ENCODE measurements at places on chromosomes 7 and 10.

GRCh38 chr7:90412458-90413184 lies 9.4 kb downstream of the CLDN12 start:
- DNase-seq: no peak

GRCh38 chr7:85104432-85105205 lies 82.2 kb downstream of the SEMA3D start:
- DNase-seq: no peak

DNA sequence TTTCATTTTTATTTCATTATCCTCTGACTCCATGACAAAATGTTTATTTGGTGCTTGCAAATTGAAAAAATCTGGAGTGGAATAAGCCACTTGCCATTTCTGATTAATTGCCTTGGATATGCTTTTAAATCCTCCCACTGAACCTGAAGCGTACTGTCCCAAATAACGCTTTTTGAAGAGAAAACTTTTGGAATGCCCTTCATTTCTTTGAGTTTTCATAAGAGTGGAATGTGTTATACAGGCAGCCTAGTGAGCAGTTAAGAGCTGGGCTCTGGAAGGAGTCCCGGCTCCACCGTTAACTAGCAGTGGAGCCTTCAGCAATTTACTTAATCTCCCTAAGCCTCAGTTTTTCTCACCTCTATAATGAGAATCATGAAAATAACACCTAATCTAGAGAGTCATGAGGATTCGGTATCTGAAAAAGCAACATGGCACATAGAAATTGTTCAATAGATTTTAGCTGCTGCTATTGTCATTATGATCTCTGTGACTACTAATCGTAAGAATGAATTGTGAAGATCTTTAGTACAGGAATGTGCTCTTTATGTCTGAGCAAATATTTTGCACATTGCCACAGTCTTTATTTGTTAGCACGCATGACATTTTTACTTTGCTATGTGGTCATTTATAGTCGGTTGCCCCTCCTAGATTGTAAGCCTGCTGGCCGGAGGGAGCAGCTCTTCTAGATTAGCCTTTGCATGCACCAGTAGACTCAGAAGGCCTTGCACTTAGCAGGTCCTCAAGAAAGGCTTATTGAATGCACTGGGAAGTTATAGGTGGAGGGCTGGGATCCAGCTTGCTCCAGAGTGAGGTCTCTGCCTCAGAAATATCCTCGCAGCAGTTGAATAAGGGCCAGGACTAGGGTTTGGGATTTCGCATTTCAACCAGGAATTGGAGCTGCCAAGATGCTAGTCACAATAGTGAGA lies 59.4 kb downstream of the PLCE1 start:
- no peak for DNase-seq

DNA sequence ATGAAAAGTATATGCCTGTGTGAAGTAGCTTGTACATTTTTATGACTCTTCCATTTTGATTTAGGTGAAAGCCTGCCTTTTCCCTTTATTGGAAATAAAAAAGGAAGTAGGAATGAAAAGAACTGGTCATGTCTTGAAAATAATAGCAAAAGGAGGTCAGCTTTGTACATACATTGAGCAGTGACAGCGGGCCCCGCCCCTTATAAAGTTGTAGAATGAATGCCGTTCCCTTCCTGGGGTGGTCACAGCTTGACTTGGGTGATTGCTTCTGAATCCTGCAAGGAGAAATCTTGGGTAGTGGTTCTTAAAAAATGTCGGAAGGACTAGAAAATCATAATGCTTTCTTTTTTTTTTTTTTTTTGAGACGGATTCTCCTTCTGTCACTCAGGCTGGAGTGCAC lies 31.7 kb downstream of the CAMK1D start:
- no peak for DNase-seq

DNA sequence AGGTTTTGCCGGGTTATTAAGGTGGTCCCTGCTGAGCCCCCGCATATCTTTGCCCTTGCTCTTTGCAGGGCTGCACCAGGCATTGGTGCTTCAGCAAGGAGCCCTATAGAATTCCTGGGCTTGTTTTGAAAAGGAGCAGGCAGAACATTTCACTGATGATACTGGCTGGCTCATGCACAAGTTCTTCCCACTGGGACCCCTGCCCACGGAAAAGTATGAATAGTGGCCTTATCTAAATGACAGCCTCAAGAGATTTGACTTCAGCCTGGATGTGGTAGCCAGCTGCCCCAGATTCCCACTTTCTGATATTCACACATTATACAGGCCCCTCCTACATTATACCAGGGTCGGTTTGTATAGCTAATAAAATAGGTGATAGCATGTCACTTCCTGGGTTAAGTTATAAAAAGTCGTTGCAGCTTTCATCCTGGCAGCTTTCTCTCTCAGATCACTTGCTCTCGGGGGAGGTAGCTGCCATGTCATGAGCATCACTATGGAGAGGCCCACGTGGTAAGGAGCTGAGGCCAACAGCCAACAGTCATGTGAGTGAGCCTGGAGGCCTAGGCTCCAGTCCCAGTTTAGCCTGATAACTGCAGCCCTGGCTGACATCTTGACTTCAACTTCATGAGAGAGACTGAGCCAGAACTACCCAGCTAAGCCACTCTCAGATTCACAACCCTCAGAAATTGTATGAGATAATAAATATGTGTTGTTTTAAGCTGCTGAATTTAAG lies 16.8 kb upstream of the CRTAC1 start:
- no peak for DNase-seq

DNA sequence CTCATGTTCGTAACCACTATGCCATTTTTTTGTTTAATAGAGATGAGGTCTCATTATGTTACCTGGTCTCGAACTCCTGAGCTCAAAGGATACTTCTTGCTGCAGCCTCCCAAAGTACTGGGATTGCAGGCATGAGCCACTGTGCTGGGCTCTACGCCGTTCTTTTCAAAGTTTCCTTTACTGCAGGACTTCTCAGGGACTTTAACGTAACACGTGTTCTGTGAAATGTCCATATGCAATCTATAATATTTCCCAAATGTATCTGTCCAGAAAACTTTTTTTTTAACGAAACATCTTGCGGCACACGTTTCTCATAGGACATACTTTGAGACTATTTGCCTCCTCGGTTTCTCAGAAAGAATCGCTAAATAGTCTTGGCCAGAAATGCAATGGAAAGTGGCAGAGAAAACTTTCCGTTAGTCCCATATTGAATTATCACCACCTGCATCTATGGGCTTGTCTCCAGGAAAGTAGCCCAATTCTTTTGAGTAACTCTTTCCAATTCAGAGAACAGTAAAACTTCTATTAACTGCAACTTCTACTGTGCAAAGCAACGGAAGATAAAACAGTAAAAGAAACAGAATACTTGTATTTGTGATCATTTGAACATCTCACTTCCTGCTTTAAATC lies 96.3 kb downstream of the ELMO1 start:
- no peak for DNase-seq

DNA sequence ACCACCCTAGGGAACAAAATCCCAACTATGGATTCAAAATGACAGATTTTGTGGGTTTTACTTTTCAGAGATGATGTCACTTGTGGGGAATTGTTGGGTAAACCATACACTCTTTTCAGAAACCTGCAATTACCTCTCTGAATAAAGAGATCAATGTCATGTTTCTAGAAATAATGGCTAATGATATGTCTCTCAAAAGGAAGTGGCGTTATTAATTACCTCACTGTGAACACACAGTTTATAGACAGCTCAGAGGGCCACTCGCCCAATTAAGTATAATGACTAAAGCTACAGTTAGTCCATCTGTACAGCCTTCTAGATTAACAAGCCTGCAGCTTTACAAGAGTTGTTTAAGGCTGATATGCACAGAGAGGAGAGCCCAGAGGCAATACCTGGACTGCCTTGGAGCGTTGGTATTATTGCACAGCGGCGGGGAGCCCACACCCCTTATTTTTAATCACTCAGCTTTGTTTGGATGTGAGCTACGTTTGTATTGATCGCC lies 79.5 kb downstream of the RAB11FIP2 start:
- DNase-seq: no peak

DNA sequence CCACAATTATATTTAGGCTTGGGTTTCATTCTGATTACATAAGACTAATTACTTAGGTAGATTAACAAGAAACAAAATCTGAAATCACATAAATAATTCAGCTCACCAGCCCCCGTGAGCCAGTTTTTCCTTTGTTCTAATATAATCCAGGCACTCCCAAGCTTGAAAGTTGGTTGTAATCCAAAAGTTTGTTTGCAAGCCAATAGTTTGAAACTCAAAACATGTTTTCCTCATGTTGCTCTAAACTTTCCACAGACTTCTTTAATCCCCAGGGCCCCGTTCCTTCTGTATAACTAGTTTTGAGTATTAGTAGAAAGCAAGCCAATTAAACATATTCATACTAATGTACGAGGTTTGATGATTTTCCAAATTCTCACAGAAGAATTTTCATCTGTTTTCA lies 56.1 kb downstream of the SP8 start:
- DNase-seq: no peak

GRCh38 chr7:52285689-52286088 lies 749.7 kb upstream of the POM121L12 start:
- no peak for DNase-seq

DNA sequence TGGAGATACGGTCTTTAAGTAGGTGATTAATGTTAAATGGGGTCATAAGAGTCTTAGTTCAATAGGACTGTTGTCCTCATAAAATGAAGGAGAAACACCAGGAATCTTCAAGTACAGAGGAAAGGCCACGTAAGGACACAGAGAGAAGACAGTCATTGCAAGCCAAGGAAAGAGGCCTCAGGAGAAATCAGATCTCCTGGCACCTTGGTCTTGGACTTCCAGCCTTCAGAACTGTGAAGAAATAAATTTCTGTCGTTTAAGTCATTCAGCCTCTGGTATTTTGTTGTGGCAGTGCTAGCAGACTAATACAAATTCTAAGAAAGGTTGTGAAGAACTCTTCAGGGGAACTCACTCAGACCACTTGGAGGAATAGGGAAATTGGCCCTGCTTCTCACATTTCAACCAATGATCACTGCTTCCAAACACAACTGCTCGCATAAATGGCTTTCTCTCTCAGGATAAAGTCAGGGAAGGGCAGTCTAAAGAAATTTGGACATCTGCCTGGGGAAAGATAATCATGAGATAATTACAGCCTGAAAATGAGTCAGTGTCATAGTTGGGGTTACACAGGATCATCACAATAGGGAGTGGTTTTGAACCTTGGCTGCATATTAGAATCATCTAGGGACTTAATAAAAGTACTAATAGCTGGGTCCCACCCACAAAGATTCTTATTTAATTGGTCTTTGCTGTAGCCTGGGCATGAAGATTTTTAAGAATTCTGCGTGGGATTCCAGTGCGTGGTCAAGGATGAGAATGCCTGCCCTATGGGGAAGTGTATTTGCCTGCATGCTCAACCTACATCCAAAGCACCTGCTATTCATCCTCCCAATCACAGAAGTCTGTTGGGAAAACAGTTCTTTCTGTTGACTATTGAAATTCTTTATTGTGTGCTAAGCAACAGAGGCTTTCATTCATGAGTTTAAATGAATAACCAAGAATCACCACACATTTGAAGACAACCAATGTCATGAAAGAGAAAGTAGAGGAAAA lies 310.6 kb upstream of the PLXDC2 start:
- DNase-seq: no peak

DNA sequence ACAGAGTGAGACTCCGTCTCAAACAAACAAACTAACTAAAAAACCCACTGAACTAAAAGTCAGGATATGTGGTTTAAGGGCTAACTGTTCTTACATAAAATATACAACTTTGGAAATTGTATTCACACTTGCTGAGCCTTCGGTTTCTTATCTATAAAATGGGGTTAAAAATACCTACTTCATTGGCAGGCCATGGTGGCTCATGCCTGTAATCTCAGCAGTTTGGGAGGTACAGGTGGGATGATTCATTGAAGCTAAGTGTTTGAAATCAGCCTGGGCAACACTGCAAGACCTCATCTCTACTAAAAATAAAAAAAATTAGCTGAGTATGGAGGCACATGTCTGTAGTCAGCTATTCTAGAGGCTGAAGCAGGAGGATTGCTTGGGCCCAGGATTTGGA lies 115.4 kb upstream of the KLF6 start:
- DNase-seq: no peak

GRCh38 chr7:112283382-112283910 lies 77.0 kb downstream of the ZNF277 start:
- DNase-seq: no peak

GRCh38 chr7:65749518-65749917 lies 123.4 kb upstream of the VKORC1L1 start:
- DNase-seq: no peak

- no peak for DNase-seq
These were observed 1.5 kb downstream of the IL6 start for GRCh38 chr7:22728401-22729029.

Data from NCI-H2107 (cell line).